Naive thymus-derived CD8-positive, alpha-beta T cell (primary cell): ENCODE measurements at places on chromosomes 5 and 9. TPM values are rescaled to one million over a fixed set of nuclear protein-coding genes. Genes with fewer than 3 reads are reported as not detected.

Gene INSL6
- not detected for total RNA-seq

Gene IFNB1
- not detected for total RNA-seq

Gene PTPN3
- total RNA-seq, result not detected

Gene NUP214
- total RNA-seq, result 88.5 TPM

Gene ARHGEF37
- total RNA-seq, result 1.2 TPM

Gene OTULINL
- total RNA-seq, result 49.7 TPM

Gene KLHL3
- 36.2 TPM for total RNA-seq

Gene KCNMB1
- total RNA-seq, result not detected

Gene SHISAL2B
- total RNA-seq, result not detected

Gene SOX30
- total RNA-seq, result 0.44 TPM

GRCh38 chr5:78514427-78515330 lies 133.9 kb downstream of the LHFPL2 start:
- peaks cover 57% of the 10 kb centered on the region for H3K27me3 ChIP-seq
- H3K36me3 ChIP-seq, result no peaks in the 10 kb centered on the region
- peaks cover under 1% of the 10 kb centered on the region for H3K4me1 ChIP-seq
- H3K4me3 ChIP-seq, result no peak overlapping the region
- no peak overlapping the region for H3K27ac ChIP-seq
- DNase-seq, result no peak

DNA sequence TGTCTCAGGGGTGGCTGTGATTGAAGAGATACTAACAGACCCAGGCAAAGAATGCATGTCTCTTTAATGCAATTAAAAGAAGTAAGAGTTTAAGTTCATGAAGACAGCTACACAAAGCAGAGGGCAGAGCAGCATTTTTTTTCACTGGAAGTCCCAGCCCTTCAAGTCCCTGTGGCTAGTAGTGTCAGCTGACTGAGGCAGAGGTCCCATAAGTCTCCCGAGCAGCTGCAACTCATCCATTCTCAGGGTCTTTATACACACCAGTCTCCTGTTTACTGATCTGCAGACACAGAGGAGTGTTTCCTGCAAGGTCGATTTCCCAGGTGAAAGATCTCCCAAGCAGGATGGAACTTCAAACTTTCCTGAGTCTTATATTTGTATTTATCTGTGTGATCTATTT lies 169.4 kb upstream of the GLRA1 start:
- no peaks in the 10 kb centered on the region for H3K27me3 ChIP-seq
- no peak overlapping the region for H3K4me3 ChIP-seq
- no peak overlapping the region for H3K27ac ChIP-seq

GRCh38 chr9:107982001-107982400 lies 492.4 kb upstream of the KLF4 start:
- DNase-seq, result no peak
- no peaks in the 10 kb centered on the region for H3K36me3 ChIP-seq
- H3K4me1 ChIP-seq, result no peaks in the 10 kb centered on the region
- H3K27me3 ChIP-seq, result no peaks in the 10 kb centered on the region

DNA sequence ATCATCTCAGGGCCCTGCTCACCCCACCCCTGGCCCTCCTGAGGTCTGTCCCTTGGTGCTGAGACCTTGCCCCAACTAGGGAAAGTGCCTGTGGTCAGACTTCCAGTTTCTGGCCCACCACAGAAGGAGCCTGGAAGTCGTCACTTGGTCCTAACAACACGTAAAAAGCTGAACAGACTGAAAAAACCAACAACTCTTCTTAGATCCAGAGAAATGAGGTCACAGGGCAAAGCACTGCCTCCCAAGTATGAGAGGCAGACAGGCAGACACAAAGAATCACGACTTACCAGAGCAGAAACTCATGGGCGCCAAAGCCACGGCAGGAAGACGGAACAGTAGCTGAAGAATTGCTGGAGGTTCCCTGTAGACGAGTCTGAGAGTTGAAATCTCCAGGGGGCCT lies 38.5 kb downstream of the OR2V1 start:
- H3K36me3 ChIP-seq, result no peaks in the 10 kb centered on the region
- peaks cover 16% of the 10 kb centered on the region for H3K27me3 ChIP-seq

GRCh38 chr9:127159325-127159801 lies 36.9 kb upstream of the ANGPTL2 start:
- H3K27me3 ChIP-seq, result no peaks in the 10 kb centered on the region
- peaks cover 3% of the 10 kb centered on the region for H3K4me1 ChIP-seq
- H3K4me3 ChIP-seq, result no peak overlapping the region
- H3K36me3 ChIP-seq, result no peaks in the 10 kb centered on the region
- DNase-seq, result no peak
- no peak overlapping the region for H3K27ac ChIP-seq

DNA sequence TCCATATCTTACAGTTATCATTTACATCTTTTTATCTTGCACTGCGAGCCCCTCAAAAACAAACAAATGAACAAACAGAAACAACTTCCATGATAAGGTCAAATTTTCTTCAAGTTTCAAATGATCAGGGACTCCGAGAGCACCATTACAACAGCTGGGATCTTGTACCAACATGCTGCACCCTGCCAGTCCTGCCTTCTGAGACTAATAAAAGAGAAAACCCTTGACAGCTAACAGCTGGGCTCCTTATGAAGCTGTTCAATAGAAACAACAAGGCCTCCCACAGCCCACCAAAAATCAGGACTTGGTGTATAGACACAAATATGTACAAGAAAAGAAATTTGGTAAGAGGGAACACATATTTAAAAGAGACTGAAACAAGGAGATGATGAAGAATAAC lies 985.3 kb upstream of the DMAC1 start:
- no peak overlapping the region for H3K4me3 ChIP-seq
- no peaks in the 10 kb centered on the region for H3K4me1 ChIP-seq
- H3K27ac ChIP-seq, result no peak overlapping the region

DNA sequence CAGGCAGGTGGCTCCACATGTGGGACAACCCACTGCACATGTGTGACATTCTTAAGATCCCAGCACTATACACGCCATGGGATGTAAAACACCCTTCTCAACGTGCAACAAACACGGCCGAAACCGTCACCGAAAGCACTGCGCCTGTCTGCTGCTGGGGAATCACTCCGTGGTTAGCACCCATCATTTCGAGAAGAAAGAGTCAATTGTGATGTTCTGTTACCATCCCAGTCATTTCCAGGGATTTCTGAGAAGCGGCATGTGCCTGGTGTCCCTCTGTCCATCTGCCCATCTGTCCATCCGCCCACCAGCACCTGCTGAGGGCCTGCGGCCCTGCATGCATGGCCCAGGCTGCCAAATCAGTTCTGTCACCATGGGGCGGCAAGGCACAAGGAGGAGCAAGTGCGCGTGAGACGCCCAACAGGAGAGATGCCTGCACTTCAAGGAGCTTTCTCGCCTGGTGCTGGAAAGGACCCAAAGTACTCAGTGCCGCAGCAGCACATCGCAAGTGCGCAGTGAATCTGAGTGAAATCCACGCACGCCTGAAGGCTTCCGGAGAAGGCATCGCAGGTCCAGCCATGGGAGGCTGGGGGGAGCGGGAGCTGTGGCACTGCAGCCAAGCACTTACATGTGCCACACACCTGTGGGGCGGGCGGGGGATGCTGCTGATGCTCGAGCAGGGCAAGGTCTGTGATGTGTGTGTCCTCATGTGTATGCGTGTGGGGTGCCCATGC lies 38.0 kb downstream of the VAV2 start:
- no peaks in the 10 kb centered on the region for H3K36me3 ChIP-seq
- peak overlapping the region; percentile 83 for H3K27ac ChIP-seq
- no peak overlapping the region for H3K4me3 ChIP-seq
- DNase-seq, result no peak
- no peaks in the 10 kb centered on the region for H3K27me3 ChIP-seq
- peaks cover 24% of the 10 kb centered on the region for H3K4me1 ChIP-seq

DNA sequence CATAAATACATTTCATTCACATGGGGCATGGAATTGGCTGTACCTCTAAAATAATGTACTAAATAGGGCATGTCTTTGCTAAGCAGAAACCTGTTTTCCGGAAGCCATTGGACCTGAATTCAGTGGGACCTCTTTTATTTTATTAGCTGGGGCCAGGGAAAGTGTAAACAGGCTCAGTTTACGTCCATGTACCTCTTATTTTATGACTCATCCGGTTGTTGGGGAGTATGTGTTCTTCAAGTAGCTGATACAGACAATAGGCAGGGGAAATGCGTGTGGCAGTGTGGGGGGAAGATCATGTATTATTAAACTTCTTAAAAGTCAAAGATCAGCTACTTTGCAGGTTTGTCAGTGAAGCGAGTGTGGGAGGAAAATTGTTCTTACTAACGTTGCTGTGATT lies 1.4 kb upstream of the GDNF start:
- no peak overlapping the region for H3K27ac ChIP-seq
- H3K36me3 ChIP-seq, result no peaks in the 10 kb centered on the region
- peaks cover 82% of the 10 kb centered on the region for H3K27me3 ChIP-seq
- peaks cover 9% of the 10 kb centered on the region for H3K4me1 ChIP-seq

DNA sequence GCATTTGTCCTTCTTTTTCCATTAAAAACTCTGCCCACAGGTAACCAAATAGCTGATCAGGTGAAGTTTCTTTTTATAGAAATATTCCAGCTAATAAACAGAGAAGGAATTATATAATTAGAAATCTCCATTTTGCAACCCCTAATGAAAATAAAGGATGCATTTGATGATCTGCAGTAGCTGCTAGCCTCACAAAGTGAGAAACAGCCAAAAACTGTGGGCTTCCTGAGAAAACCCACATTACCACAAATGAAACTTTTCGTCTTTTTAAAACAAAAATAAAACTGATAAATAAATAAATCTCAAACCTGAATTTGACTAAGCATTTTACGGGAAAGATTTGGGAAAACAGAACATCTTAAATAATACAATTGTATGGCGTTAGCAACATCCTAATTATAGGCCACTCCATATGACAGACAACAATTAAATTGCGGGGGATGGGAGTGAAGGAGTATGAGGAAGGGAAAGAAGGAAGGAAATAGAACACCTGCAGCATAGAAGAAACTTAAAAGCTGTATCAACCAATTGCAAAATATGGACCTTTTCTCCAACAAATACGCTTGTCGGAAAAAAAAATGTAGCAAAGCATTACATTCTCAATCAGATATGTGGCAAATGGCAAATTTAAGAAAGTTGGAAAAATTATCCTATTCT lies 283.0 kb upstream of the ITGA1 start:
- H3K36me3 ChIP-seq, result no peaks in the 10 kb centered on the region
- H3K27me3 ChIP-seq, result no peaks in the 10 kb centered on the region
- no peak overlapping the region for H3K27ac ChIP-seq
- no peaks in the 10 kb centered on the region for H3K4me1 ChIP-seq
